Breast epithelium (tissue), 4 donors: ENCODE measurements at places on chromosomes 6 and 20. TPM values are rescaled to one million over a fixed set of nuclear protein-coding genes. Genes with fewer than 3 reads are reported as not detected.

DNA sequence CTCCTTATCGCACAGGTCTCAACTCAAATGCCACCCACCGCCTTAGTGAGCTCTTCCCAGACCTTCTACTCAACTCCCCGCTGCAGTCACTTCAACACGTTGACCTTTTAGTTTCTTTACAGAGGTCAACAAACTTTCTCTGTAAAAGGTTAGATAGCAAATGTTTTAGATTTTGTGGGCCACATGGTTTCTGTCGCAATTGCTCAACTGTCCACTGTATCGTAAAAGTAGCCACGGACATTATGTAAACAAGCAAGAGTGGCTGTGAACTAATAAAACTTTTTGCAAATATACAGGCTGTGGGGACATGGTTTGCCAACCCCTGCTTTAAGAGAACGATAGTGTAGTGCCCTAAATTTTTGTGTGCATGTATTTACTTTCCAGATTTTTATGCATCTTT, 247.6 kb upstream of the TSHZ2 start:
- no peak for DNase-seq

DNA sequence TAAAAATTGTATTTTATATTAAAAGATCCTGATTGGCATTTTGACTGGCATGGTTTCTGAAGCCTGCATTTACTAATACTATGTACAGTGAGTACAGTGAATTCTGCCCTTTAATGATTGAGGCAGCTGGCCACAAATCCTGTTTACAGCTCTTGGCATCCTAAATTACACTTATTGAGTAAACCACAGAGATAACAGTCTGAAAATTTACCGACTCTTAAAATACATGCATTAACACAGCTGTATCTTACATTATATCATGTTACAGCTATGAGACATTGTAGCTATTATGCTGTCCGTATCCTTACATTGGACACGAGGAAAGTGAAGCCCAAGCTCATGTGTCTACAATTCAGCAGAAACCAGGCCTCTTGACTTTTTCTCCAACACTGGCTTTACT, 90.8 kb downstream of the FAM83B start:
- DNase-seq = no peak

DNA sequence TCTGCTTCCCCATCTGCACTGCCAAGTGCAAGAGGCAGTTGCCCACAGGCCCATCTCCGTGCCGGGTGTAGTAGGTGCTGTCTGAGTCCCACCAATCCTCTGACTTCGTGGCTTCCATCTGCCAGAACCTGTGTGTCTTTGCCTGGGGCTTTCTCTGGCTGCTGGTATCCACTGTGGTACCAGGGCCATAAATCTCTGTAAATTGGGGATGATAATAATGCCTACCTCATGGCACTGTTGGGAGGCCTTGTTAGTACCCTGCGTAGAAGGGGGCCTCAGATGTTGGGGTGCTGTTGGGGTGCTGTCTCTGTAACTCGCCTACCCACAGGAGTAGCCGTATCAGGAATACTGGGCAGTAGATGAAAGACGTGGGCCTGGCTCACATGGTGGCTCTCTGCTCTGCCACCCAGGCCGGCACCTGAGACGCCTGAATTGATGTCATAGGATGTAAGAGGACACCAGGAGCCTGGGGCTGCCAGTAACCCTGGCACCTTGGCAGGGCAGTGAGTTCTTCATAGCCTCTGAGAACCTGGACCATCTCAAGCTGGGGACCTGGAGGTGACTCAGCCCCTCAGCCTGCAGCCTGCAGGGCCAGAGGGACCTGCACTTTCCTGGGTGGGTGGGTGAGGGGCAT, 94.1 kb upstream of the RNF24 start:
- no peak for DNase-seq

- peak; percentile 90 for DNase-seq
These were observed 102.1 kb downstream of the CEBPB start for GRCh38 chr20:50292591-50293283.

- DNase-seq = no peak
These were observed 74.1 kb downstream of the DNAH8 start for GRCh38 chr6:38789256-38789655.

GRCh38 chr6:170269151-170269845, 21.6 kb downstream of the DLL1 start:
- no peak for DNase-seq

DNA sequence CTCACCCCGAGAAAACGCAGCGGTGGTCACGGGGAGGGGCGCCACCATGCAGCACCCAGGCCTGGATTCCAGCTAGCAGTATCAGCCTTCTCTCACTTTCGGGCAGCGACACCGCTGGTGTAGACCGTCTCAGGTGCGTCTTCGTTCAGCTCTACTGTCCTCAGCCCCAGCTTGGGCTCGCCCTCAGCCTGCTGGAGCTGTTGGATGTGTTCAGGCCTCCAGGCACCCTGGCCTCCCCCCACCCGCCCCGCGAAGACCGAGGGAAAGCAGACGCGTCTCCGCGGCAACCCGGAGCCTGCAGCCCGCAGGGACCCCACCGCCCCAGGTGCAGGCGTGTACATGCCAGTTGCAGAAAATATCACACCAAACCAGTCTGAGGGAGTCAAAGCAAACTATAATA, 60.8 kb upstream of the CARMIL1 start:
- DNase-seq = no peak

Gene MDC1
- total RNA-seq = 14.9 TPM

- no peak for DNase-seq
These were observed 113.9 kb downstream of the MBOAT1 start for GRCh38 chr6:20098267-20098876.

Gene SLC44A4
- total RNA-seq = 10.5 TPM

GRCh38 chr6:70705772-70706171, 38.1 kb downstream of the SMAP1 start:
- no peak for DNase-seq

GRCh38 chr6:80886475-80886874, 780.0 kb downstream of the BCKDHB start:
- DNase-seq = no peak

DNA sequence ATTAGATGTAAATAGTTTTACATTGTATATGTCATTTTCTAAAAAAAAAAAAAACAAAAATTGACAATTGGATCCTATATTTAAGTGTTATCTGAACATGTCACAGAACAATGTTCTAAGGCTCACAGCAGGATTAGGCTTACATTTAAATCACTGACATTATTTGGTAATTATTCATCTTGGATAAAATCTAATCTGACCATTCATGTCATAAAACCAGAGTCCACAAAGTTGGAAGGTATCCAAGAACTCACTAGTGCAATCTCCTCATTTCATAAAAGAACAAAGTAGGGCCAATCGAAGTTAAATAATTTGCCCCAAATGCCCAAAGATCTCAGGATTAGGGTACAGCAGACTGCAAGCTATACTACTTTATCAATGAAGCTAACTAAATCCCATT, 73.0 kb downstream of the PDSS2 start:
- DNase-seq = no peak

- DNase-seq = no peak
These were observed 18.0 kb upstream of the BTN3A3 start for GRCh38 chr6:26422329-26422728.

Gene MYH7B
- total RNA-seq = 0.73 TPM

DNA sequence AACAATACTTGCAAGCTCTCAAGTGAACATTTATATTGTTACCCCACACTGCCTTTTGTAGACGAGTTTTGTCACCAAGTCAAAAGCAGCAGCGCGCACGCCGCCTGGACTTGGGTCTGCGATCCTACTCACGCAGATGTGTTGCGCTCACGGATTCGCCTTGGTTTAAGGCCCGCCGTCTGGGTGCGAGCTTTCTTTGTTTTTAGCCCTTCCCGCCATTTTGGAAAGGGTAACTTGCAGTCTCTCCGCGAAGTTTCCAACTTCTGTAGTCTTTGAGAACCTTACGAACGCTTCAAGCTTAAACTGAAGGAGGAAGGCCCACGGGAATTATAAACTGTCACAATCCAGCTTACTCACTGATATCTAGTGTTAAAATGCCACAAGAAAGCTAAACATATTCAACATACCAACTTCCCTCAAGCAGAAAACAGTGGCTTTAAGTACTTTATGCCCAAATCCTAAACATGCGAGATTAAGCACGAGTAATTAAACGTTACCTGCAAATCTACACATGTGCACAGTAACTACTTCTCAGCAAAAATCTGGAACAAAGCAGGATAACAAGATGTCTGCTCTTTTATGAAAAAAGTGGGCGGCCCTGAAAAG, 80.4 kb upstream of the BTN3A2 start:
- DNase-seq = peak; percentile 49

GRCh38 chr6:137303441-137303840, 84.3 kb upstream of the IFNGR1 start:
- DNase-seq = no peak

GRCh38 chr20:10402938-10403608, 30.9 kb downstream of the MKKS start:
- DNase-seq = no peak

- DNase-seq = no peak
These were observed at the start of gene SLA2 for GRCh38 chr20:36645998-36646397. TSS of gene SLA2 (minus strand) at chr20:36646196. CDS start at chr20:36641335, 4,861 bp downstream.

DNA sequence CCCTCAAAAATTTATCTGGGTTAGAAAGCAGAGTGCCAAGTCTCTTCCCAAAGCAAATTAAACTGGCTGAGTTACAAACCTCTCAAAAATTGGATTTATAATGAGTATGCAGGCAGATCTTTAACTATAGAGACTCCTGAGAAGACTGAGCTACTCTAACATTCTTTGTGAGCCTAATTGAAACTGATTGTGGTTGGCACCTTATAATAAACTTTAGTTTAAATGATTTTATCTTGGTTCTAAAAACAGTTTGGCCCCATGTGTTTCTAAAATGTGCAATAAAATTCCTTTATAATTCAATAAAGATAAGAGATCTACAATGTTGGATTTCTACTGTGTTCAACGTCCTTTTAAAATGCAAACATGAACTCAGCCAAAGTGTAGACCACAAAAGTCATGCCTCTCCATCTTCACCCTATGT, 480.2 kb upstream of the RNF217 start:
- DNase-seq = no peak

Gene VSTM2L
- total RNA-seq = 0.44 TPM

Gene LPIN3
- 20.8 TPM for total RNA-seq
